ENCODE measurements at places on chromosomes 1 and 21. TPM values are rescaled to one million over a fixed set of nuclear protein-coding genes. Genes with fewer than 3 reads are reported as not detected.

Gene IVL
- total RNA-seq, result not detected

DNA sequence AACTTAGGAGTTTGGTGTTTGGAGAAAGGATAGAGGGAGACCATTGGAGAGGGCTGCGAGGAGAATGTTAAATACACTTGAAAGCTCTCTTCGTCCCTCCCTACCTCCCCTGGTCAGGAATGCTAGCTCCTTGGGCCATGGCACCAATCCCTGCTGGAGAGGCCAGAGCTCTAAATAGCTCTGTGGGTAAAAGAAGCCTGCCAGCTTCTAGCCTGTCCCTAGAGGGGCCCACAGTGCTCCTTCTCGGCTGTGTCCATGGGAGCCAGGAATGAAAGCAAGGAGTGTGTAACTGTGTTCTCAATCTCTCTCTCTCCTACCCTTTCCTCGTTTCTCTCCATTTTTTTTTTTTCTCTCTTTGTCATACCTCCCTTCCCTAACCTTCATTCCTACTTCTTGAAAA, at the start of gene CCDC190:
CCDC190 (minus strand) TSS at position 75 of the 400 bp plus-strand sequence. CDS start 1,529 bp downstream, outside the sequence.
- ATAC-seq, result no peak

GRCh38 chr1:228370941-228371740, 35.5 kb downstream of the TRIM11 start:
- ATAC-seq, result no peak

- no peak for ATAC-seq
Observed at GRCh38 chr1:111140680-111140967, 601 bp downstream of the CEPT1 start.
